ENCODE measurements at places on chromosomes 2 and 18. TPM values are rescaled to one million over a fixed set of nuclear protein-coding genes. Genes with fewer than 3 reads are reported as not detected.

The ABHD1 gene
- polyA plus RNA-seq = 0.69 TPM

The NCKAP5 gene
- 13.0 TPM for polyA plus RNA-seq

The LCT gene
- polyA plus RNA-seq = 0.07 TPM

The MGAT4A gene
- 18.8 TPM for polyA plus RNA-seq

The ST8SIA5 gene
- polyA plus RNA-seq = 0.24 TPM

The FBLN7 gene
- polyA plus RNA-seq = 15.4 TPM

The ALK gene
- not detected for polyA plus RNA-seq

The PCGF1 gene
- 21.0 TPM for polyA plus RNA-seq

The AKAIN1 gene
- not detected for polyA plus RNA-seq

The RUFY4 gene
- 0.60 TPM for polyA plus RNA-seq

The USP34 gene
- polyA plus RNA-seq = 154 TPM

GRCh38 chr18:604771-605170 is 8.0 kb downstream of the CLUL1 start:
- DNase-seq = no peak

- no peak for DNase-seq
Measured at GRCh38 chr2:100993294-100993693, 8.8 kb upstream of the RPL31 start.

DNA sequence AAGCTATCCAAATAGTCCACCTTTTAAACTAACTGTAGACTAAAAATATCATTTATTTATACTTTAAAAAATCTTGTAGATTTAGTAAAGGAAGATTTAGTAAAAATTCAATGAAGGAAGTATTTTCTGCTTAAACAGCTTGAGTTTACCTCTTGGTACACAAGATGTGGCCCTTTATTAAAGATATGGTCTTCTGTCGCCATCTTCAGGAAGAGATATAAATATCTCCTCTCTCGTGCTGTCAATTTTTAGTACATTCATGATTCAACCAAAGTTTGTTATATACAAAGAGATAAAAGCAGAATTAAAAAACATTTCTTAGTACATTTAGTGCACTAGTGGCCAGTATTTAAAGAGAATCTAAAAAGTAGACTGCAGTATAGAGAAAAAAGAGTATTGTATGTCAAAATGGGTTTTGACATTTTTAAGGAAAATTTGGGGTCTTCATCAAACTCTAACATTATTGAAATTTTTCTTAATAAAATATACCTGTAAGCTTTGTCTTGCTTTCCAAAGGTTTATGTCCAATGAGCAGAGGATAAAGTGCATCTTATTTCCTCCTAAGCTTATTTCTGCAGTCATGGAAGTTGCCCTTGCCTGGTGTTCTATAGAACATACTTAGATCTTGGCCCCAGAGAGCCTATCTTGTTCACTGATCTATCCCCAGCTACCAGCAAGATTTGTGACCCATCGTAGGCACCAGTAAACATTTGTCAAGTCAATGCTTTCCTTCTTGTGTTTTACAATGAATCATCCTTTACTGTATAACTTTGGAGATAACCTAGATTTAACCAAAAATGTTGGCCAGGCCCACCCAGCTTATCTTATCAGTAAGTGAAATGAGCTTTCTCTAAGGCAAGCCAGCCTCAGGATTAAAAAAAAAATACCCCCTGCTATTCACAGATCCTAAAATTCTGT is 18.5 kb upstream of the EML6 start:
- DNase-seq = no peak

- no peak for DNase-seq
Measured at GRCh38 chr2:45554073-45554741, 56.9 kb downstream of the SRBD1 start.

GRCh38 chr2:10964052-10964790 is 52.5 kb downstream of the KCNF1 start:
- DNase-seq = peak; percentile 30

- no peak for DNase-seq
Measured at GRCh38 chr2:19124135-19124534, 234.3 kb downstream of the OSR1 start.

DNA sequence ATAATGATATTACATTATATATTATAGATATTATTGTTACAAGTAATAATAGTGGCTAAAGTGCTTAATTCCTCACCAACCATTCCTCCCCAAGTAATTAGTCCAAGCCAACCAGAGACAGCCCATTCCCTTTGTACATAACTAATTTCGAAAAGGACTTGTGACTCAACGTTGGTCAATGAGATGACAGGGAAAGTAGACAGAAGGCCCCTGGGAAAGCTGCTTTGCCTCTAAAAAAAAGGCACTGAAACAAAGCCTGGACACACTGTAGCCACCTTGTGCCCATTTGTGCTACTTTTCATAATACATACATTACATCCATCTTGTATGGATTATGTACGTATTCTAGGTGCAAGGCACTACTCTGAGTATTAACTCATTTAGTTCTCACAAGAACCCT is 28.8 kb downstream of the COLEC12 start:
- no peak for DNase-seq

- no peak for DNase-seq
Measured at GRCh38 chr2:154638783-154639182, 59.7 kb upstream of the KCNJ3 start.

- no peak for DNase-seq
Measured at GRCh38 chr2:118803012-118803411, 44.4 kb downstream of the EN1 start.

- no peak for DNase-seq
Measured at GRCh38 chr2:54966165-54966832, 84.0 kb downstream of the RTN4 start.

- DNase-seq = peak; percentile 78
Measured at GRCh38 chr2:10057231-10058107, 14.1 kb downstream of the KLF11 start.

DNA sequence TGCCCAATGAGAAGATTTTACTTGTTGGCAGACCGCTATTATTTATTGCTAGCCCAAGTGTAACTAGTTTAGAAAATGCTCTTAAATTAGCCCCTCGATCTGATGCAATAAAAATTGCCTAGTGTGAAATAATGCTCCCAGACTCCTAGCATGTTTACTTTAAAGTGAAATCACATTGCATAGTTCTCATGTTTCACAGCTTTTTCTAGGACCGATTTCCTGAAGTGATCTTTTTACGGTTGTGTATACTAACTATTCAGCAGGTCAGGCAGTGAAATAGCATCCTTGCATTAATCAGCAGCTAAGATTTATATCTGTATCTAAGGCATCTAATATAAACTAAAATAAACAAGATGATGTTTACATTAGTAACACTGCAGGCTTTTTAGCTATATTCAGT is 52.4 kb downstream of the PMS1 start:
- DNase-seq = no peak
